Stimulated activated CD8-positive, alpha-beta memory T cell treated with anti-CD3 and anti-CD28 coated beads, Interleukin-4, amount 100 ng/mL, for 4 hours (primary cell): ENCODE measurements at places on chromosomes 5 and 9.

- no peak for DNase-seq
Measured at GRCh38 chr5:113524927-113525326, 11.4 kb downstream of the YTHDC2 start.

DNA sequence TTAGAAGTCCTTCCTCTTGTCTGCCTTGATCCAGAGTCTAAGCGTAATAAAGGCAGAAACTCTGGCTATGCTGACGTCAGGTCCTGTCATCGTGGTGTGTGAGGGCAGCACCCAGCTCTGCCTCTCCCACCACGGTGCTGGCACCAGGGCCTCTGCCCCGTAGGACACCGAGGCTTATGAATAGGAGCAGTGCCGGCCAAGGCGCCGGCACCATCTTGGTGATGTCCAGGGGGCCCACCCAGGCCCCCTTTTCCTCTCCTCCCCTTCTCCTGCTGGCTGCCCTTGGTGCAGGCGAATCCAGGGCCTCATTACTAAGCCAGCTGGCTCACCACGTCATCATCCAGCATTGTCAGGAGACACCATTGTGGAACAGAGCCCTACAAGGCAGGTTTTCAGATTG, 252.3 kb downstream of the FANCC start:
- no peak for DNase-seq

- no peak for DNase-seq
Measured at GRCh38 chr5:140181002-140181483, 6.1 kb downstream of the CYSTM1 start.

GRCh38 chr5:41815261-41815660, 55.0 kb downstream of the OXCT1 start:
- no peak for DNase-seq

- DNase-seq: no peak
Measured at GRCh38 chr5:151600069-151600665, 9.0 kb upstream of the FAT2 start.

- DNase-seq: no peak
Measured at GRCh38 chr9:129939431-129939830, 103.6 kb downstream of the FNBP1 start.

DNA sequence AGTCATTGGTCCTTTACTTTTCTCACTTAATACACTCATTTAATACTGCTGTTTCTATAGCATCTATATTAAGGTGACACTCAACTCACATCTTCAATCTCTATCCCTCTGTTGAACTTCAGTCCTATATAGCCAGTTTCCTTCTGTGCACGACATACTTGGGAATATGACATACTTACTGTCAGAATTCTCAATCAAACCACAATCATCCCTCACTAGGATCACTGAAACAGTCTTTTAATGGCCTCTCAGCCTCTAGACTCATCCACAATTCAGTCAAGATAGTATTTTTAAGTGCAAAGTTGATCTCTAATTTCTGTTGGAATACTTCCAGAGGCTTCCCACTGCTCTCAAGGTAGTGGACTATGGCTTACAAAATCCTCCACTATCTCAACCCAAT, 251.0 kb upstream of the MEF2C start:
- DNase-seq: no peak

- DNase-seq: no peak
Measured at GRCh38 chr5:169025491-169025890, 275.4 kb downstream of the SLIT3 start.

DNA sequence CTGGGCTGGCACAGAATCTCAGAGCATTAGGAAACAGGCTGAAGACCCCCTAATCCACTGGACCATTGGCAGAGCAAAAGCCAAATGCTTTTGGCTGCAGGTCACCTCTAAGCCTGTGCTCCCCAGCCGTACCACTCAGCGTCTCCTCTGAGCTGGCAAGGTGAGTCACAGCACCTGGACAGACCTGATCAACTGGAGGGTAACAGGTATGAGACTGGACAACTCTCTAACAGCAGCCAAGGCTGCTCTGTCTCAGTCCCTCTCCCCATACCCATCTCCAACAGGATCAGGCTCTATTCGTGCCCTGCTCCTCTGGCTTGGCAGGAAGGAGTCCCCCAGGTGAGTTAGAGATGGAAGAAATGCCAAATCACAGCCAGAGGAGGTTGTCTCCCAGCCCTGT, 4.7 kb downstream of the GOLGA2 start:
- DNase-seq: no peak

DNA sequence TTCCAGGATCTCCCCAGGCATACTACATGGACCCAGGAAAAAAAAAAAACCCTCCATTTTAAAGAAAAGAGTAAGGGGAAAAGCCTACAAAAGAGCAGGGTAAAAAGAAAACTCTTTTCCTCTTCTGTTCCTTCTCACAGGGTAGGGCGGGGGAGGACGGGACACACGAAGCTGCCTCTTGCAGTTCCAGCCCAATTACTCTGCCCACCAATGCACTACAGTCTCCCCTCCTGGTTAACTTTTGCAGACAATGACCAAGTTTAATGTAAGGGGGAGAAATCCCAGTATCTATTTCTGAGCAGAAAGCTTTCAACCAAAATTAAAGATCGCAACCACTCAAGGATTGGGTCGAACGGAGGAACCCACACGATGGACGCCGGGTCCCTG, 1.3 kb downstream of the BRD3 start:
- no peak for DNase-seq

- no peak for DNase-seq
Measured at GRCh38 chr9:88092797-88093331, 45.4 kb downstream of the SPATA31C2 start.

DNA sequence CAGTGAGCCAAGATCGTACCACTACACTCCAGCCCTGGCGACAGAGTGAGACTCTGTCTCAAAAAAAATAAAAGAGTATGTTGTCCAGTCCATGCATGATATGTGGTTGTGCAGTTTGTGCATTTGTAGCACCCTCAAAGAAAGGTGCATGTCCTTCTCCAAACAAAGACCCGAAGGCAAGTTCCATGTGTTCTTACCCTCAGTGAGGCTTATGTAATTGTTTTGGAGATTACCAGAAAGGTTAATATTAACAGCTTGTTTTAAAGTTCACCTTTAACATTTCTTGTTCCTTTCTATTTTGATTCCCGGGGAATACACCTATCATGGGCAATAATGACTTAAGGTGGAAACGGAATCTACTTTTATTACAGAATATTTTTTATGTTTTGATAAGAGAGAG, 22.3 kb downstream of the KIAA1191 start:
- no peak for DNase-seq

- DNase-seq: no peak
Measured at GRCh38 chr5:42898760-42899159, 87.1 kb upstream of the SELENOP start.

GRCh38 chr5:135345956-135346731, 52.9 kb downstream of the MACROH2A1 start:
- DNase-seq: no peak

- no peak for DNase-seq
Measured at GRCh38 chr9:91899219-91899563, 50.8 kb downstream of the ROR2 start.

- no peak for DNase-seq
Measured at GRCh38 chr5:139272471-139273321, 20.8 kb upstream of the MATR3 start.
